ENCODE measurements at places on chromosomes 4 and X. TPM values are rescaled to one million over a fixed set of nuclear protein-coding genes. Genes with fewer than 3 reads are reported as not detected.

GRCh38 chr4:146095860-146096259, 79.7 kb upstream of the LSM6 start:
- no peak overlapping the region for H3K4me3 ChIP-seq
- no peaks in the 10 kb centered on the region for H3K27me3 ChIP-seq
- no peaks in the 10 kb centered on the region for H3K4me1 ChIP-seq
- no peak for DNase-seq

Gene TKTL1
- polyA plus RNA-seq: not detected

Gene SPIN3
- 5.5 TPM for polyA plus RNA-seq

Gene PCDH11X
- polyA plus RNA-seq: not detected

DNA sequence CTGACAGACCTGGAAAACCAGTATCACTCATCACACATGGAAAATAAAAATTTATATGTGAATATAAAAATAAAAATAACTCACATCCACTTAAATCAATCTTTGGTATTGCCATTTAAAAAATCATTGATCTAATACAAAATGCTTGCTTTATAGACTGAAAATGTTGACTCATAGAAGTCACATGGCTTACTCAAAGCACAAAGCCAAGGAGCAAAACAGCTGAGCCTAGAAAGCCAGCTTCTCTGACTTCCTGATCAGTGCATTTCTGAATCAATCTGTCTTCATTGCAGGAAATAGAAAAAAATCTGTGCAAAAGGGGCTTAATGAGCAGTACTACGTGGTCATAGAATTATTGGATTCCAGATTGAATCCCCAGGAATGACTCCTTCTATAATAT, 176.9 kb upstream of the HS3ST1 start:
- H3K4me3 ChIP-seq: no peak overlapping the region
- peaks cover 17% of the 10 kb centered on the region for H3K4me1 ChIP-seq
- H3K36me3 ChIP-seq: no peaks in the 10 kb centered on the region
- no peaks in the 10 kb centered on the region for H3K27me3 ChIP-seq
- DNase-seq: no peak

- H3K4me3 ChIP-seq: no peak overlapping the region
- no peaks in the 10 kb centered on the region for H3K4me1 ChIP-seq
- H3K27me3 ChIP-seq: no peaks in the 10 kb centered on the region
These were observed 64.4 kb downstream of the RPS3A start for GRCh38 chr4:151163855-151164254.

- no peak overlapping the region for H3K4me3 ChIP-seq
- no peaks in the 10 kb centered on the region for H3K36me3 ChIP-seq
- DNase-seq: no peak
These were observed 545.5 kb downstream of the GLUD2 start for GRCh38 chrX:121592884-121593283.

DNA sequence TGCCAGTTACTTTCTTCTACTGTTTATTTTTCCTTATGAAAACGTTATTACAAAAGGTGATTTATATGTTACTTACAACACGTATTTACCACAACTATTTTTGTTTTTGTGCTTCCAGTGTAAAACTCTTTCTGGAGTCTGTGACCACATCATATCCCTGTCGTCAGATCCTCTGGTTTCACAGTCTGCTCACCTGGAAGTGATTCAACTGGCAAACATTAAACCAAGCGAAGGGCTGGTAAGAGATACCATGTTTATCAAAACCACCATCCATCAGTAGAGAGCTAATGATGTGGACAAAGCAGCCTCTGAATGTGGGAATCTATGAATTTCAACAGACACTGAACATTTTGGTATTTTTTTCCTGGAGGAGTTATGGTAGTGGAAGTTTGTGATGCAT, 116.1 kb downstream of the CNKSR2 start:
- no peak for DNase-seq
- no peaks in the 10 kb centered on the region for H3K27me3 ChIP-seq
- H3K27ac ChIP-seq: no peak overlapping the region
- no peaks in the 10 kb centered on the region for H3K36me3 ChIP-seq
